B cell (primary cell): ENCODE measurements at places on chromosomes 4 and X.

GRCh38 chr4:30714408-30715031 lies 5.6 kb upstream of the PCDH7 start:
- DNase-seq, result no peak

- DNase-seq, result no peak
Measured at GRCh38 chr4:85732124-85732523, 257.2 kb downstream of the ARHGAP24 start.

DNA sequence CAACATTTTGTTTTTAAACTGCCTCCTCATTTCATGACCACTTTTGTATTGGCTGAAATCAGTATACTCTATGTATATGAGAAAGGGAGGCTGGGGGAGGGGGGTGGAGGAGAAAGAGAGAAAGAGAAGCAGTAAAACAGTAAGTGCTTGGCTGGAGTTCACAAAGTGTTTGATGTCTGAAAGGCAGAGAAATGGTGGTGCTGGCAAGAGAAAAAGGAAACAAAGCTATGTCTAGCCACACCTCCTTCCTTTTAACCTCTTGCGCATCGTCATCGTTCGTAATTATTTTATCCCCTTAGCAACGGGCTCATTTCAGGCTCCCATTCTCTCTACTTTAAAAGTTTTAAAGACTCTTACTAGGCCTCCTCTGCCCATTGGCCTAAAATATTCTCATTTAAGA lies 25.6 kb downstream of the RPA4 start:
- no peak for DNase-seq

DNA sequence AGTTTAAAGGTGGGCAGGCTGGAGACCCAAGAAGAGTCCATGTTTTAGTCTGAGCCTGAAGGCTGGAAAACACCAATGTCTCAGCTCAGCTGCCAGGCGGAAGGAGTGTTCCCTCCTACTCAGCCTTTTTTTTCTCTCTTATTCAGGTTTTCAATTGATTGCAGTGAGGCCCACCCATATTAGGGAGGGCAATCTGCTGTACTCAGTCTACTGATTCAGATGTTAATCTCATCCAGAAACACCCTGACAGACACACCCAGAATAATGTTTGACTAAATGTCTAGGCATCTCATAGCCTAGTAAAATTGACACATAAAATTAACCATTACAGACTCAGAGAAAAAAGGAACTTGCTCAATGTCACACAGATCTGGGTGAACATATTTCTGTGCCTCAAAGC lies 347.1 kb downstream of the GBA3 start:
- no peak for DNase-seq

- no peak for DNase-seq
Measured at GRCh38 chr4:149897783-149898182, 82.1 kb upstream of the IQCM start.

- no peak for DNase-seq
Measured at GRCh38 chrX:73563738-73564068, 706 bp downstream of the CHIC1 start.

- DNase-seq, result no peak
Measured at GRCh38 chr4:2503809-2504208, 32.6 kb upstream of the FAM193A start.

GRCh38 chr4:177770776-177771175 lies 328.5 kb upstream of the AGA start:
- DNase-seq, result no peak

GRCh38 chr4:185805979-185806378 lies 6.0 kb downstream of the SORBS2 start:
- no peak for DNase-seq

- peak; percentile 25 for DNase-seq
Measured at GRCh38 chrX:154749856-154750255, 1.0 kb downstream of the GAB3 start.

GRCh38 chrX:38438321-38438720 lies 85.9 kb downstream of the OTC start:
- DNase-seq, result no peak

- no peak for DNase-seq
Measured at GRCh38 chr4:109126856-109127255, 175.6 kb downstream of the COL25A1 start.

DNA sequence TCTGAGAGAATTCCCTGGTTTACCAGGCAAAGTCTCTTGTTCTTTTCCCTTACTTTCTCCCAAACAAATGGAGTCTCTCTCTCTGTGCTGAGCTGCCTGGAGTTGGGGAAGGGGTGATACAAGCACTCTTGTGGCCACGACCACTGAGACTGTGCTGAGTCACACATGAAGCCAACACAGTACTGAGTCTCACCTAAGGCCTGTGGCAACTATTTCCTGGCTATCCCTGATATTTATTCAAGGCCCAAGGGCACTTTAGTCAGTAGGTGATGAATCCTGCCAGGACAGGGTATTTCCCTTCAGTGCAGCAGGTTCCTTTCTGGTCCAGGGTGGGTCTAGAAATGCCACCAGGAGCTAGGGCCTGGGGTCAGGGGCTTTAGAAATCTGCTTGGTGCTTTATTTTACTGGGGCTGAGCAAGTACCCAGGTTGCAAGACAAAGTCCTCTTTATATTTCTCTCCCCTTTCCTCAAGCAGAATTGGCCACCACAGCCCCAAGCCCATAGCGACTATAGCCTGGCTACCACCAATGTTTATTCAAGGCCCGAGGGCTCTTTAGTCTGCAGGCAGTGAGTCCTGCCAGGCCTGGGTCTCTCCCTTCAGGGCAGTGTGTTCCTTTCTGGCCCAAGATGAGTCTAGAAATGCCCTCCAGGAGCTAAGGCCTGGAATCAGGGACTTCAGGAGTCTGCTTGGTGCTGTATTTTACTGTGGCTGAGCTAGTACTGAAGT lies 10.5 kb downstream of the ARL13A start:
- DNase-seq, result no peak

- DNase-seq, result no peak
Measured at GRCh38 chr4:24655326-24655725, 71.0 kb upstream of the DHX15 start.

DNA sequence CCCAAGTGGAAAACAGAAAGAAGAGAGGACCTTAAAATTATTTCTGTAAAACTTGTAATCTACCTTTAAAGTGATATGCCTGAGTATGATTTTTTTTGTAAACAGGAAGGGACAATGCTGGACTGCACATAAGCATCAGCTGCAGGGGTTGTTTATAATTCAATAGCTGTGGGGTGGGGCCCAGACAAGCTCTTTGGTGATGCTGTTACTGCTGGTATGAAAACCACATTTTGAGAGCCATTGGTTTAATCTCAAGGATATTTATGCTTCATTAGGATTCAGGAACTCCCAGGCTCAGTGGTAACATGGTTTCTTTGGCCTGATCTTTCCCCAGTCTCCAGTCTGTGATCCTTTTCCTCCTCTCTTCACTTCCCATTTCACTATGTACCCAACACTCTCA lies 34.3 kb upstream of the GRPR start:
- no peak for DNase-seq
